ENCODE measurements at places on chromosomes 5 and 9.

- no peak for DNase-seq
Observed at GRCh38 chr9:92247981-92248380, 45.5 kb downstream of the IARS1 start.

- no peak for DNase-seq
Observed at GRCh38 chr9:134933076-134933659, 15.5 kb upstream of the FCN1 start.

DNA sequence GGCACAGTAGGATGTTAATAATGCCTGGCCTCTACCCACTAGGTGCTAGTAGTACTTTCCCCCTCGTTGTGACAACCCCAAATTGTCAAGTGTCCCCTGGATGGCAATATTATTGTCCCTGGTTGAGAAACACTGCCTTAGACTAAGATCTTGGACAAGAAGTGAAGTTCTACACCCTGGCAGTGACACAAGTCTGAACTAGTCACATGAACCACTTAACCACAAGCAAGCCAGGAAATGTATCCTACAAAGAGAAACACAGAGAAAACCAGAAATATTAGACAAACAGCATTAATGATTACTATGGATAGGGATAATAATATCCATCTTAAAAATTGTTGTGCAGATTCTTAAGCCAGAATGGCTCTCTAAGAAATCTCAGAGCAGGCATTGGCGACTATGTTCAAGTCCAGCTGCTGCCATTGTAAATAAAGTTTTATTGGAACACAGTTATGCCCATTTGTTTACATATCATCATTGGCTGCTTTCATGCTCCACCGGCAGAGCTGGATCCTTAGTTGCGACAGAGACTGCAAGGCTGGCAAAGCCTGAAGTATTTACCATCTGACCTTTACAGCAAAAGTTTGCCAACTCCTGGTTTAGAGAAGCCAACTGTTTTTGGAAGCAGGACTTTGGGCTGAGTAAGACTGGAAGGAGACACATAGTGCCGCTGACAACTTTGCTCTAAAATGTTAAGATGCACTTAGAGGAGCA, 80.8 kb downstream of the NTRK2 start:
- DNase-seq = no peak

GRCh38 chr5:93088592-93089389, 492.2 kb downstream of the NR2F1-AS1 start:
- no peak for DNase-seq

- DNase-seq = no peak
Observed at GRCh38 chr9:117868594-117868993, 164.4 kb downstream of the TLR4 start.

DNA sequence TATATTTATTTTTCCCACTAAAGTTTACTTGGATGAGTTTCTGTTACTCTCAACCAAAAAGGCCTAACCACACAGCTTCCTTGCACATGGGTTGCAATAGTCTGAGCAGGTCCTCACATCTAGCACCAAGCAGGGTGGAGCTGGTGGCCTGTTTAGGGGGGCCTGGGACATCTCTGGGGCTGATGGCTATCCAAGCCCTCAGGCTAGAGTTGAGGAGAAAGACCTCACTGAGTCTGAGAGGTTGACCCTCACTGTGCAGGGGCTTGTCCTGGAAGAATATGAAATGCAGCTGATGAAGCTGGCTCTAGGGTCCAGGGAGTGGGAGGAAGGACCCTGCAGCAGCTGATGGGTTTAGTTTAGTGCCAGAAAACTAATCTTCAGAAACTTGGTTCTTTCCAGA, 217.1 kb upstream of the MVB12B start:
- no peak for DNase-seq

Measured in CD4-positive, alpha-beta T cell treated with Interleukin-15 for 4 hours (primary cell).